ENCODE measurements at places on chromosomes 11 and 22.

DNA sequence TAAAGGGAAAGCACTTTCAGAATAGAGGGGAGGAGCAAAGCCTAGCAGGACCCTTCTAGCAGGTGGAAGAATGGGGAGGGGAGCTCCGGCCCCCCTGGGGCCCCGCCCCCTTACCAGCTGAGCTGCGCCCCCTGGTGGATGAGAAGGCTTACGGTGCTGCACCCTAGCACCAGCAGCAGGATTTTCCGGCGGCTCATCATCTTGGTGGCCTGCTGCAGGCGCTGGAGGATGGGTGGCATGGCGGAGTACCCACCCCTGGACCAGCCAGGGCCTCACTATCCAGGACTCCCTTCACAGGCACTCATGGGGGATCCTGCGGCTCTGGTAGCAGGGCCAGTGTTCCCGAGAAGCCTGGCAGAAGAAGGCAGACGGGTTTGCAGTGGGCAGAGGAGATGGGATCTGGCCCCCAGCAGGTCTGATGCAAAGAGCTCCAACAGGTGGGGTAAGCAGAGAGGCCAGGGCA, 3.8 kb downstream of the GAL3ST3 start:
- no peak for DNase-seq

GRCh38 chr22:42994917-42995562, 19.9 kb downstream of the PACSIN2 start:
- DNase-seq, result no peak

DNA sequence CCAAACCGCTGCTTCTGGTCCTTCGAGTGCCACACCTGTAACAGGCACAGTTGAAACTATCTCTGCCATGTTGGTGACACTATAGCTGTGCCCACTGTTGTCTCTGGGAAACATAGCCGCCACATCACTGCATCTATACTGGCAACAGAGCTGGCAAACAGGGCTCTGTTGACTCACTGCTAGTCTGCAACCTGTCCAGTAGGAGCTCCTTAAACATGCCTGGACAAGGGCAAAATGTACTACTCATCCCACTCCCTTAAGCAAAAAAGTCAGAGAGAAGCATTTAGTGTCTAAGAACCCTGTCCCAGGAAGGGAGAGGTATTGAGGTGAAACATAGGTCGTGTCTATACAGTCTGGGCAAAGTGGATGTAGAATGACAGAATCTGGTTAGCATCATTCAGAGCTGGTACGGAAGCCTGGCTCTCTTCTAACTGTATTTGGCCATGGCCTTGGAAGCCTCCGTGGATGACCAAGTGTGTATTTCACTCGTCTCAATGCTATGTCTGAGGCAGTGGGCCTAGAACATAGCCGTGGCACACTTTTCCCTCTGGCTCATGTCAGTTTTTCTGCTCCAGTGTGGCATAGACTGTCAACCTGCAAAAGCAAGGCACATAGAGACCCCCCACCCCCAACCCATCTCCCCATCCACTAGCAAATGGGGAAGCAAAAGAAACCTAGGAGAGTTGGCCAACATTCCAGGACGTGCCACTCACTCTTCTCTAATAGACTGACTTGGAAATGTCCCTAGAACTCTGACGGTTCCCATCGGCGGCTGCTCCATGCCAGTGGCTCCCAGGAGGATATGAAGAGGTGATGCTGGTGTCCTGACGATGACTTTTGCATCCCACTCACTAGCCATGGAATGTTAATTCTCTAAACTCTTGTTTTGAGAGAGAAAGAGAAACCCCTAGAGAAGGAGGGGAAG, 21.4 kb upstream of the PISD start:
- DNase-seq, result no peak

- no peak for DNase-seq
Measured at GRCh38 chr11:57353852-57354251, 15.7 kb downstream of the P2RX3 start.

GRCh38 chr11:39249566-39250365, 2209.7 kb downstream of the LRRC4C start:
- no peak for DNase-seq

- no peak for DNase-seq
Measured at GRCh38 chr11:123286761-123287160, 91.7 kb upstream of the CLMP start.

DNA sequence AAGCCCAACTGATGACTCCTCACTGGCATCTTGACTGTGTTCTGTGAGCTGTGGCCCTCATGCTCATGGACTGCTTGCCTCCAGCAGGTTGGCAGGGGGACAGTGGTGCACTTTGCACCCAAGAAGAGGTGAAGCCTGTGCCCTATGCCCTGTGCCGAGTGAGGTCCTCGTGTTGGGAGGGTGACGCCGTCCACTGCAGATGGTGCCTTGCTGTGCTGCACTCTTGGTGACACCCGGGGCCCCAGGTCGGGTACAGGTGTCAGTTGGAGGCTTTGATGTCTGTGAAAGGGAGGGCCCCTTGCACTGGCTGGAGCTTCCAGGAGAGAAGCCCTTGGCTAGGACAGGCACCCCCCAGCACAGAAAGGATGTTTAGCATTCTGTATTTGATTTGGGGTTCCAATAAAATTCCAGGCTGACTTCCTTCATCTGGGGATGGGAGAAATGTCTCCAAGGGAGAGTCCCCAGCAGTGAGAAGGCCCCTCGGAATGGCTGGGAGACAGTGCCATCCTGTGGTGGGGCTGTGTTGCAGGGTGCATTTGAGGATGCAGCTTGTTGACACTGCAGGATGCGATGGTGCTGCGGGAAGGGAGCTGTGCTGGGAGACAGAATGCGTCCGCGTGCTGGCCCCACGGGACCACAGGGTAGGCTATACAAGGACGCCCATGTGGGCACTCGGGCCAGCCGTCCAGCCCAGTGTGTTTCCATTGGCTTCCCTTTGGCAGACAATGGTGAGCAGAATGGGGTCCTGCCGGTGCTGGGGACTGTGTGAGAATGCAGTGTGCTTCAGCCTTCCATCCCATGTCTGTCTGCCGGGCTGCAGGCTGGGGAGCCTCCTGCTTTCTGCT, 2.5 kb upstream of the ZDHHC8 start:
- no peak for DNase-seq

DNA sequence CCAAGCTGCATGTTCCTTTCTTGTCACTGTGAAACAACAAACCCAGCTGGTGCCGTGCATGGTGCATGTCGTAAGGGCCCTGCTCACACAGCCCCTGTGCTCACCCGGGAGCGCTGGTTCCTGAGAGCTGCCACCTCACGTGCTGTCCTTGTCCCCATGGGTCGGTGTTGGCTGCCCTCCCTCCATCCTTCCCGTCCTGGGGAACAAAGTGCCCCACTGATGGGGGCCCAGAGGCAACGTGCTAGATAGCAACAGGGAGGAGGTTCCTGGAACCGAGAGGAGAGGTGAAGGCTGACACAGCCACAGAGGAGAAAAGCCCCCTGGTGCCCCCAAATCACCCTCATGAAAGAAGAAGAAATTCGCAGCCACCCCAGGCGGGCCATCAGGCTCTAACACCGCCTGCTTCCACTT, 56.6 kb upstream of the SLC22A12 start:
- no peak for DNase-seq
